ENCODE measurements at places on chromosomes 3 and 15. TPM values are rescaled to one million over a fixed set of nuclear protein-coding genes. Genes with fewer than 3 reads are reported as not detected.

The SLC25A36 gene
- 34.6 TPM for total RNA-seq

The ADAMTS9 gene
- not detected for total RNA-seq

The COL6A6 gene
- not detected for total RNA-seq

- H3K27ac ChIP-seq = no peak overlapping the region
- peak; percentile 37 for DNase-seq
- H3K4me1 ChIP-seq = peaks cover 14% of the 10 kb centered on the region
- H3K36me3 ChIP-seq = no peaks in the 10 kb centered on the region
- H3K27me3 ChIP-seq = no peaks in the 10 kb centered on the region
Observed at GRCh38 chr15:53586799-53587198, 172.7 kb downstream of the WDR72 start.

GRCh38 chr3:17642474-17642873 is 100.0 kb downstream of the TBC1D5 start:
- no peak overlapping the region for H3K27ac ChIP-seq
- H3K36me3 ChIP-seq = no peaks in the 10 kb centered on the region
- H3K27me3 ChIP-seq = no peaks in the 10 kb centered on the region

DNA sequence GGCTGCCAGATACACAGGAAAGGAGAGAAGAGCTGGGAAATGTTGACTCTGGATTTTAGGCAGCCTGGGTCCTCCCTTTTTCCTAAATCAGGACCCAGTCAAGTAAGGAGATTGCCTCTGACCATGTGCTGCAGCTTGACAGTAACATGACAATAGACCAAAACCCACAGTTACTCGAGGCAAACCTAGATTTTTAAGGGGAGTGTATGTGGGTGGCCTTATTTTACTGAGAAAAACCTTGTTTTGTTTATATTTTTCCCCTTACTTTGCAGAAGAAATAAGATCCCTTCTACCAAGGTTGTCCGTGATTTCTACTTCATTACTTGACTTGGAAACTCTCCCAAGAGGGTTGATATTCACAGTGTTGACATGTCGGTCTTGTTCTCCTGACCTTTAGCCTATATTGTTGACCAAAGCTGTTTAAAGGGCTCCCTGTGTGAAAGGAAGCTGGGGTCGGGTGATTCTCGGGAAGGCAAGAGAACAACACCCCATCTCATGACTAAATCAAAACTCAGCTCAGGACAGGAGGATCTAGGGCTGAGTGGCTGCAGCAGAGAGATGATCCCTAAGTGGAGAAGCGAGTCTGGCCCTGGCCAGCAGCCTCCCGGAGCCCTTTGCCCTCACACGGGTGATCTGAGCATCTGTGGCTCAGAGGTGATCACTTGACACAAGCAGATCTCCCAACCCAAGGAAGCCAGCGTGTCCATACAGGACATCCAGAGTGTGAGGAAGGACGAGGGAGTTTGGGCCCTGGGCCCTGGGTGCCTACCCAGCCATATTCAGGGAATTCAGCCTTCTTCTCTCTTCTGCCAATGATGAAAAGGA is 31.0 kb upstream of the SLCO2A1 start:
- no peak overlapping the region for H3K4me3 ChIP-seq
- H3K27ac ChIP-seq = peak overlapping the region; percentile 31

DNA sequence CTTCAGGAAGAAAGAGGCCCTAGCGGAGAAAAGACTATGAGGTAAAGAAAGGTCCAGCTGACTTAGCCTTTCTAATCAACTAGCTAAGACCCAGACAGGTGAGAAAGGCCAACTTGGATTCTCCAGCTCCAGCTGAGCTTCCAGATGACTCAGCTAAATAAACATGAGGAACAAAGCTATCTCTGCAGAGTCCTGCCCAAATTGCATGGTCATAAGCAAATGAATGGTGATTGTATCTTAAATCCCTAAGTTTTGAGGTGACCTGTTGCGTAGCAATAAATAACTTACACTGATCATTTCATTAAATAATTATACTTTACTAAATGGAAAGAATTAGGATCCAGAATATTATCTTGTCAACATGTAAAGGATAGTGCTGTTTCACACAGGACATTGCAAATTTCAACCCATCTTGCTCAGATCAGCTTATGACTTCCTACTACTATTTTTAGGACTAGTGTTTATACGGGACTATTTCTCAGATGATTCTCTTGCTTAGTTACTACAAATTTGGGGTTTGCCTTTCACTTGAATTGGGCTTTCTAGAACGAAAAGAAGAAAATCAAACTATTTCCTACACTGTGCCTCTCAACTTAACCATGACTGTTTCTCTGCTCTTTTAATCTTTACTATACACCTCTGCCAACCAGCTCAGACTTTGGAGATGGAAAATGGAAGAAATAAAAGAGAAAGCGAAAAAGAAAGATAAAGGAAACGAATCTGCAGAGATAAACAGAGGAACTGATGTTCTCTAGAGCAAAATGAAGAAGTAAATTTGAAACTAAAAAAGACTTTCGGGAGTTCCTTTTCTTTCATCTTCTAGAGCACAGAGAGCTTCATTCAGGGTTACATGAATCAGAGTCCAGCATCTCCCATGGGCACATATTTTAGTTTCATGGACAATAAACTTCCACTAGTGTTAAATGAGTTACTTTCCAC is 6.6 kb upstream of the ADGRG7 start:
- no peaks in the 10 kb centered on the region for H3K36me3 ChIP-seq
- H3K27ac ChIP-seq = no peak overlapping the region
- H3K4me1 ChIP-seq = peaks cover 39% of the 10 kb centered on the region
- DNase-seq = peak; percentile 73

DNA sequence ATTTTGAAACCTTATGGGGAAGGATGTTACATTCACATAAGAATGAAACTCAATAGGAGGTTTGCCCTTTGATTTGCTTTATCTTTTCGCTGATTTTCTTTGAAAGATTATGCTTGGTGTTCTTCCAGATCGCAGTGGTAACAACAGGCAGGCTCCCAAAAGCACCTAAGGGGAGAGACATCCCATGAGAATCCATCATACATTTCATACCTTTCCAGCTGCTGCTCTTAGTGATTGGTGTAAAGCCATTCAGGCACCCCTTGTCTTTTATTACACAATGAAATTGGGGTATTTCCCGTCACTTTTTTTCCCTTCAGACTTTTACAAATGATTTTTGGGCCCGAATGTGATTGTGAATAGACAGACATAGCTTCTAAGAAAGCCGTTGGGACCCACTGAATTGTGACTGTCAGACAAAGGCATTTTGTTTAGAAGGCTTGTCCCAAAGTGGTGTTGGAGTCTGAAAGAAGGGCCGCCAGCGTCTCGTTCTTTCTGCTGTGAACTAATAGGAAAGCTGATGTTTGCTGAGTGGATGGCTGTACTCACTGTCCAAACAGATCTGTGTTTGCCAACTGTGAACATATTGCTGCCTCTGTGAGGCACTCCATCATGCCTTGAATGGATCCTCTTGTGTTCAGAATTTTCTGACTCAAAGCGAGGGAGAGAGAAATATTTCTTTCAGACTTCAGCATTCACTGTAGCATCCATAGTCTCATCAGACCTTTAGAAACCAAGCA is 164.3 kb downstream of the FNDC3B start:
- H3K27me3 ChIP-seq = no peaks in the 10 kb centered on the region
- peak overlapping the region; percentile 71 for H3K27ac ChIP-seq
- H3K36me3 ChIP-seq = peaks cover 13% of the 10 kb centered on the region
- peak; percentile 98 for DNase-seq

DNA sequence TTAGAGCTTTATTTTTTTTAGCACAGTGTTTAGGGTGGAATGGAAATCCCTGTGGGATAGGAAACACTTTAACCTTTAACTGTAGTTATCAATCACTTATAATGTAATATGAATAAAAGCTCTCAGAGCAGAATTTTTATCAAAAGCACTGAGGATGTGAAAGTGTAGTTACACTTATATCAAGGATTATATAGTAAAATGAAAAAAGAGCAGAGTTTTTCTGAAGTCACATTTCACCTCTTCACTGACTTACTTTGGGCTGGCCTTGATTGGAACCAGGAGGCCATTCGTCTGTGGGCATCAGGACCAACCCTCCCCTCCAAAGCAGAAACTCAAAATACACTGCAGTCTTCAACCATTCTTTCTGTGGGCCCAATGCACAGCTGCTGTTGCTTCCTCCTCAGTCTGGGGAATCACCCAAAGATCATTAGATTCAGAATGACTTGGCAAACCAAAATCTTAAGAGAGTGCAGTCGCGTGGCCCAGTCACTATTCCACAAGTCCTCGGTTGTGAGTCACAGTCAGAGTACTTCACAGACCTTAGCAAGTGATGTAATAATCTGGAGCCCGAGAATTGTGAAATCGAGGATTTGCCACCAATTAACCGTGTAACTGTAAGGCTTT is 132.6 kb upstream of the COL8A1 start:
- no peak for DNase-seq
- H3K36me3 ChIP-seq = no peaks in the 10 kb centered on the region
- no peaks in the 10 kb centered on the region for H3K4me1 ChIP-seq
- no peaks in the 10 kb centered on the region for H3K27me3 ChIP-seq
- no peak overlapping the region for H3K27ac ChIP-seq
